ENCODE measurements at places on chromosomes 4 and X.

GRCh38 chr4:144703494-144703893, 57.5 kb downstream of the HHIP start:
- no peak for DNase-seq

DNA sequence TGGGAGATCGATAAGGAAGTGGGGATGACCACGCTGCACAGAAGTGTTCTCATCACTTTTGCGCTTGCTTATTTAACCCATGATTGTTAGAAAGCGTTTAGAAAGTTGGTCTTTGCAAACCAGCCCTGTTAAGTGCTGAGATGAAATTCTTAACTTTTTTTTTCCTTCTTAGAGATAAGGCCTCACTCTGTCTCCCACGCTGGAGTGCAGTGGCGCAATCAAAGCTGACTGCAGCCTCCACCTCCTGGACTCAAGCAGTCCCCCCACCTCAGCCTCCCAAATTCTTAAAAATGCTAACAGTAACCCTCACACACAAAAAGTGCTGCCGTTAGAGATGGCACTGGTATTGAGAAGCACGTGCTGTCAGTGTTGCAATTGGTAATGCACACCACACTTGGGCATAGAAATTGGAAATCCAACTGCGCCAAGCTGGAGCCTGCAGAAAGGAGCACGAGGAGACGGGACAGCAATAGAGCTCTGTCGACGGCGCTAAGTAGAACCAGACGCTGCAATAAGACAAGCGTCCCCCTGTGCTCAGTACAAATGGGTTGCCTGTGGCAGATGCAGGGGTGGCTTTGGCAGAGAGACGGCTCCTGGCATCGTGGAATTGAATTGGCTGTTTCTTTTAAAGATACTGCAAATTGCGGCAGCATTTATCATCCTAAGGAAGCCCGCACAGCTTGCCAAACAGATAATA, 113.4 kb downstream of the TBL1X start:
- no peak for DNase-seq

GRCh38 chr4:87081826-87082225, 138.6 kb downstream of the KLHL8 start:
- no peak for DNase-seq

- no peak for DNase-seq
Measured at GRCh38 chrX:9326369-9326768, 138.5 kb upstream of the TBL1X start.

- no peak for DNase-seq
Measured at GRCh38 chr4:145937971-145938611, 532 bp downstream of the ZNF827 start.

Data from CMK (cell line).